Umbilical cord (tissue), 2 donors: ENCODE measurements at places on chromosomes 16 and 17.

GRCh38 chr16:81873843-81874752 lies 95.0 kb downstream of the PLCG2 start:
- peak; percentile 44 for DNase-seq

DNA sequence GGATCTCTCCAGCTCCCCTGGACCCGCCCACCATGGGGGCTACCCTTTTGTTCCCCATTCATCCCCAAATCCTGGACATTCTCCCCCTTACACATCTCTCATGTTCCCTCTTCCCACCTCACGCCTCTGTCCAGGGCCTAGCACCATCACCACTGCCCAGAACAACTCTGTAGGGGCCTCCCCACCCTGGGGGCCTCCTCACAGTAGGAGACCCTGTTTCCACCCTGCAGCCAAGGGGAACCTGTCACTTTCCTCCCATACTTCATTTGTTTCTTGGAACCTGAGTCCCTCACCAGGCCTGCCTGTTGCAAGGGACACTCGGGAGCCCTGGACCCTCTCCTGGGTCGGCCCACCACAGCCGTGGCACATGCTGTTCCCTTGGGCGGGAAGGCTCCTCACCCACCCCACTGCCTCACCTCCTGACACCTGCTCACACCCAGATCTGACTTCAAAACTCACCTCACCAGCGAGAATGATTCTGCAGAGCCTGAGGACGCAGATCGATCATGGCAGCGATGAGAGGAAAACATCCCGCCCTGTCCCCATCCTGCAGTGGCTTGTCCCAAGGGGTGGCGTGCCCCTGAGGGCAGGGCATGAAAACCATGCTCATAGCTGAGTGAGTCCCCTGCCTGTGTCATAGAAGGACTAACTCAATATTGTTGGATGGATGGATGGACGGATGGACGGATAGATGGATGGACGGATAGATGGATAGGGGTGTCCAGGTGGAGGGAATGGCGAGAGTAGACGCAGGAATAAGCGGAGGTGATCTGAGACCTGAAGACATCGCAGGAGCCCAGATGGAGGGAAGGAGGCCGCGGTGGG lies 6.8 kb upstream of the RASD1 start:
- no peak for DNase-seq

DNA sequence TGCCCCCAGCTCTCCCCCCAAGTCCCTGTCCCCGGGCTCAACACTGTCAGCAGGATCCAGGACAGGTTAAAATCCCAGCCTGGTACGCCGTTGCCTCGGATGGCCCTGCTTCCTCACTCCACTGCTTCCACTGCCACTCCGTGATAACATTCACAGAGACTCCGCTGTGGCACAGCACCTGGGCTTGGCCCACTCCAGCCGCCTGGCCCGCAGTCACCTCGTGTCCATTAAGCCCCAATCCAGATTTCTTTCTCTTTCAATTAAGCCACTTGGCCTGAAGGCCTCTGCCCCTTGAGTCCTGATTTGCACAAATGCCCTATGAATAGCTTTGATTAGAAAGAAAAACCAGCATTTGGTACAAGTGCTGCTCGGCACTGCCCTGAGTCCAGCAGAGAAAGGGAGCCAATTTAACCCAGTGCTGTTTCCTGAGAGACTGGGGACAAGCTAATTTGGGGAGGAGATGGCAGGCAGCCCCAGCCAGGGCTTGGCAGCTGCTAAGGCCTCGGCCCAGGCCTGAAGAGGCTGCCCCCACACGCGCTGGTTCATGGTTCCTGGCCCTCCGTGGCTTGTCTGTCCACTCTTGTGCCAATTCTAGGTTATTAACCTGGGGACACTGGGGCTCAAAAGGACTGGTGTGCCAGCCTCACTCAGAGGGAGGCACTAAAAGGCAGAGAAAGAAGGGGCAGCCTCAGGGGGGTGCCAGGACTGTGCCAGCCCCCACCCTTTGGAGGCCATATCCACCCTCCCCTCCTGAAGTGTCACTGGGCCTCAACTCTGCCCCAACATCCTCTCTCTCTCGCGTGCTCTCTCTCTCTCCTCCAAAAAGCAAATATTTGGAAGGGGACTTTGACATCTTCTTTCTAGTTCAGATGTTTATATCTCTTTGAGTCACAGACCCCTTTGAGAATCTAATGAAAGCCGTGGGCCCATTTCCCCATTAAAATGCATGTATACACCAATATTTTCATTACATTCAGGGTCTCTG lies 29.8 kb upstream of the SPPL2C start:
- no peak for DNase-seq

- peak; percentile 45 for DNase-seq
Measured at GRCh38 chr16:25051406-25052150, 36.4 kb upstream of the ARHGAP17 start.

GRCh38 chr16:8720080-8720966 lies 45.9 kb downstream of the ABAT start:
- DNase-seq, result peak; percentile 43

DNA sequence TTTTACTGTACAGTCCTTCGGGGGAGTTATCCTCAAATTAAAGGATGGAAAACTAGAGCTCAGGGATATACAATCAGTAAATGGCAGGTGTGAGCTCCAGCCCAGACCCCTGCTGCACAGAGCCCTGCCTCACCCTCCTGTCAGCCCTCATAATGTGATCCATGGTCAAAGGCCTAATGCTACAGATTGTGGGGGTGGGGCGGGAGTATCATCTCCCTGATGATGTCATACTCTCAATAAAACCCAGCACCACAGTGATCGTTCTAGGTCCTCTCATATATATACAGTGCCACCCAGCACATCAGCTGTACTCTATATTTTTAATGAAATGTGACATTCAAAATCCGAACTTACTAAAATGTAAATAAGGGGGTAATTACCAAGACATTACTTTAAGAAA lies 61.5 kb downstream of the SLC39A11 start:
- DNase-seq, result no peak

GRCh38 chr16:28859326-28859725 lies 4.3 kb upstream of the SH2B1 start:
- no peak for DNase-seq

GRCh38 chr17:59465949-59466307 lies 99.5 kb upstream of the DHX40 start:
- DNase-seq, result no peak
